ENCODE measurements at places on chromosomes 12 and 14.

- DNase-seq, result no peak
Measured at GRCh38 chr14:95497561-95498011, 18.9 kb downstream of the SYNE3 start.

GRCh38 chr12:132479938-132480622 lies 9.9 kb upstream of the FBRSL1 start:
- DNase-seq, result no peak

DNA sequence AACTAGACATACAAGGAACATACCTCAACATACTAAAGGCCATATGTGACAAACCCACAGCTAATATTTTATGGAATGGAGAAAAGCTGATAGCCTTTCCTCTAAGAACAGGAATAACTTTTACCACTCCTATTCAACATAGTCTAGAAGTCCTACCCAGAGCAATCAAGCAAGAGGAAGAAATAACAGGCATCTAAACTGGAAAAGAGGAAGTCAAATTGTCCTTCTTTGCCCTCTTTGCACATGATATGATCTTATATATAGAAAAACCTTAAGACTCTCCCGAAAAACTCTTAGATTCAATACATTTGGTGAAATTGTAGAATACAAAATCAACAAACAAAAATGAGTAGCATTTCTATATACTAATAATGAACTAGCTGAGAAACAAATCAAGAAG lies 110.0 kb downstream of the ATP23 start:
- no peak for DNase-seq

GRCh38 chr14:24838945-24839616 lies 205.1 kb upstream of the GZMB start:
- peak; percentile 50 for DNase-seq

- no peak for DNase-seq
Measured at GRCh38 chr12:122651520-122652224, 51.5 kb downstream of the HCAR2 start.

- DNase-seq, result no peak
Measured at GRCh38 chr12:77115471-77115870, 50.1 kb upstream of the E2F7 start.

GRCh38 chr14:99779751-99780150 lies 13.5 kb upstream of the EML1 start:
- DNase-seq, result peak; percentile 69

DNA sequence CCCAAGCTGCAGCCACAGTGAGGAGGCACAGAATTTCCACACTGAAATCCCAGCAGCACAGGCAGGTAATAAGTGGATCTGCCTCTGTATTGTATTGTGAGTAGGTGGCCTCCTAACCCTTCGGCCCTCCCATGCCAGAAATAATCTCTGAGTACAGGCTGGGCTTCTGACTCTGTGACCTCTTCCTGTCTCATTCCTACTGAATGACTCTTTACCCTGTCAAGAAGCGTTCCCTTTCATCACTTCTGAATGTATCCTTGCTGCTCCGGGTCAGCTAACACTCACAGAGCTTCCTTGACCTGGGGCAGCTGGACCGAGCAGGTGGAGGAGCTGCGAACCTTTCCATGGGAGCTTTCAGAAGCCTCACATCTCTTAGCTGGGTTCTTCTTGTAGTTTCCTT lies 119.6 kb downstream of the SLC8A3 start:
- DNase-seq, result no peak

DNA sequence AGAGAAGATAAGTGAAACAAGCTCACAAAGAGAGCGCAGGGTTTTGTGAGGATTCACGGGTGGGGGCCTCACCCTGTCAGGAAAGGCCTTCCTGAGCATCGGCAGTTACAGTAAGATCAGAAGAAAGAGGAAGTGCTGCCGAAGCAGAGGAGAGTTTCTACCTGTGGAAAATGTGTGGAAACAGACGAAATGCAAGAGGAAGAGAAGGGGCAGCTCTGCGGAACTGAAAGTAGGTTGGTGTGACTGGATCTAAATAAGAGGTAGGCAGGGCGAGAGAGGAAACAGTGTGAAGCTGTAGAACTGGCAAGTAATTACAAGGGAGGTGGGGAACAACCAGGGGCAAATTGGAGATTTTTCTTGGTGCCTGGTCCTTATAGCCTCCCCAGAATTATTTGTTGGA lies 2.6 kb downstream of the GPR68 start:
- DNase-seq, result no peak

- DNase-seq, result peak; percentile 71
Measured at GRCh38 chr12:69157023-69157655, 82.2 kb upstream of the CPSF6 start.

DNA sequence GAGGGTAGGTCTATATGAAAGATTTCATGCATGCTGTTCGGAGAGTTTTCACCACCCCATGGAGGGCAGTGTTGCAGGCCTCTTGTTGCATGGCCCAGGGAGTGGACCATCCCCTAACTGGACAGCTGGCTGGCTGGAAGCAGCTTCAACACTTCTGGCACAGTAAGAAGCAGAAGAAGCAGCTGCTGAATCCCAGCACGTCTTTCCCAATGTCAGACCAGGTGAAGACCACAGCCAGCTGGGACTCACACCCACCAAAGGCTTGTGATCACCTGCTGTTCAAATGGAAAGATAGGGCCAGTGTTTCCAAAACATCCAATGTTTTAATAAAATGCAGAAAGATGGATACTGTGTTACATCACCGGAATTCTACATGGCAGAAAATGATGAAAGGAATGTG lies 1423.6 kb downstream of the AACS start:
- no peak for DNase-seq

DNA sequence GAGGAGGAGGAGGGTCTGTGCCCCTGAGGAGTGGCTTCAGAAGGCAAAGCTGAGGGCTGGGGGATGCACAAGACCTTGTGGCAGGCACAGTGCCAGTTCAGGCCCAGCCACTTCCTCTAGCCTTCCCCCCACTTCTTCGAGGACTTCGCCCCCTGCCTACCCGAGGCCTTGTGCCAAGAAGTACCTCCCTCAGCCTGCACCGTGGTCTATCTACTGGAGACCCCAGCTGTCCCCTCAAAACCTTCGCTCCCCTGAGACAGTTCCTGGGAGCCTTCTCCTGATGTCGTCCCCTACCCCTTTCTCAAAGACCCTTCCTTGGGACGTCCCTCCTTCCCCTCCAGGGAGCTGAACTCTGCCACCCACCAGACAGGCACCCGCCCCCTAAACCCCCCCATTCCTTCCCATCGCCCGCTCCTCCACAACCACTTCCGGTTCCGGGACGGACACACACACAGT lies 604 bp downstream of the ZNF384 start:
- DNase-seq, result peak; percentile 37

- DNase-seq, result no peak
Measured at GRCh38 chr14:64620910-64621309, 71.1 kb downstream of the PPP1R36 start.

GRCh38 chr14:69666690-69667211 lies 55.4 kb downstream of the SUSD6 start:
- DNase-seq, result peak; percentile 79

DNA sequence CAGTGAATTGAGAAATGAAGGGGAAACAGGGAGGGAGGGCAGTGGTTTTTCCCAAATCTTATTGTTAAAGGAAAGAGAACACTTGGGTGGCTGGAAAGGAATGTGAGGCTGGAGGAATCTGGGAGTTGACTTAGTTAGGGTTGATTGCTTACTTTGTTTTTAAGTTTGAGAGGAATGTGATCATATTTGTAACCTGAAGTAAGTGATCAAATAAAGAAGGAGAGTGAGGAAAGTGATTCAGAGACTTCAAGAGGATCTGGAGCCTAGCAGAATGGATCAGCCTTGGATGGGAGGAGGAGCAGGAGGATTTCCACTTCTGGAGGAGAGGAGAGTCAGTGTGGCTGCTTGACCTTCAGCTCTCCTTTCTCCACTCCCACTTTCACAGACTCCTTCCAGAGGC lies 6.0 kb upstream of the LRP6 start:
- peak; percentile 61 for DNase-seq

- no peak for DNase-seq
Measured at GRCh38 chr12:42969355-42969754, 379.8 kb upstream of the PRICKLE1 start.

DNA sequence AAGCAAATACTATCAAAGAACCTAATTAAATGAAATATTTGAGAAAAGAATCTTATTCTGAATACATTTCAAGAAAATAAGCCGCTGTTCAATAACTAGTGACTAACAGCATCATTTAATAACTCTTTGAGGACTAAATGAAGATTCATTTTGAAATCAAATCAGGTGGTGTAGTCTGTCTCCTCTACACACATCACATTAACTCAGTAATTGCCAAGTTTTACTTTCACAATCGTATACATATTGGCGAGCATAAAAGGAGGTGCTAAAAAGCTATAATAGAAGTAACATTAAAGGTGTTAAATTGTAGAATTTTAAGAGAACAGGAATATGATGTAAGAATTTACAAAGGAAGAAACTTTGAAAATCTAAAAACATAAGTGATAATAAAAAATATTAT lies 185.1 kb downstream of the MDGA2 start:
- no peak for DNase-seq

DNA sequence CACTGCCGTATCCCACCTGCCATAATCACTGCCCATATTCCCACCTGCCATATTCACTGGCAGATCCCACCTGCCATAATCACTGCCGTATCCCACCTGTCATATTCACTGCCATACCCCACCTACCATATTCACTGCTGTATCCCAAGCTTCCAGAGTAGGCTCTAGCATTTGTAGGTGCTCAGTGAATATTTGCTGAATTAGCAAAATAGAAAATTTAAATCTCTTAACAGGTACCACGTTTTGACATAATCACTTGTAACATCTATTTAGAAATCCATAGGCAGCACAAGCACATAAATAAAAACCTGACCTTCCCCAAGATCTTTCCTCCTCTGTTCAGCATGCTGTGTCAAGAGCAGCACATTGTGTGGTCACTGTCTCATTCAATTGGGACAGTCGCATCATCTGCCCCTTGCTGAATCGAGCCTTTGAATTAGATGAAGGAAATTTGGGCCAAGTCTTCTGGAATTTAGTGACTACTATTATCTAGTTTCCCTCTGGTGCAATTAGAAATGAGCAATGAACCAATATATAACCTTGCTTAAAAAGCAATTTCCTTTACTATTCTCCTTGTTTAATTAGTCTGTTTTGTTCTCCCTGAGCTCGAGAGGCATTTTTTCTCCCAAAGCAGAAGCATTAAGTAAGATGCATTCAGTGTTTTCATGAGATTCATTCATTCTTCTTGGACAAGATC lies 144.9 kb upstream of the FGD4 start:
- DNase-seq, result no peak

GRCh38 chr12:13588574-13588973 lies 392.0 kb downstream of the EMP1 start:
- DNase-seq, result no peak

DNA sequence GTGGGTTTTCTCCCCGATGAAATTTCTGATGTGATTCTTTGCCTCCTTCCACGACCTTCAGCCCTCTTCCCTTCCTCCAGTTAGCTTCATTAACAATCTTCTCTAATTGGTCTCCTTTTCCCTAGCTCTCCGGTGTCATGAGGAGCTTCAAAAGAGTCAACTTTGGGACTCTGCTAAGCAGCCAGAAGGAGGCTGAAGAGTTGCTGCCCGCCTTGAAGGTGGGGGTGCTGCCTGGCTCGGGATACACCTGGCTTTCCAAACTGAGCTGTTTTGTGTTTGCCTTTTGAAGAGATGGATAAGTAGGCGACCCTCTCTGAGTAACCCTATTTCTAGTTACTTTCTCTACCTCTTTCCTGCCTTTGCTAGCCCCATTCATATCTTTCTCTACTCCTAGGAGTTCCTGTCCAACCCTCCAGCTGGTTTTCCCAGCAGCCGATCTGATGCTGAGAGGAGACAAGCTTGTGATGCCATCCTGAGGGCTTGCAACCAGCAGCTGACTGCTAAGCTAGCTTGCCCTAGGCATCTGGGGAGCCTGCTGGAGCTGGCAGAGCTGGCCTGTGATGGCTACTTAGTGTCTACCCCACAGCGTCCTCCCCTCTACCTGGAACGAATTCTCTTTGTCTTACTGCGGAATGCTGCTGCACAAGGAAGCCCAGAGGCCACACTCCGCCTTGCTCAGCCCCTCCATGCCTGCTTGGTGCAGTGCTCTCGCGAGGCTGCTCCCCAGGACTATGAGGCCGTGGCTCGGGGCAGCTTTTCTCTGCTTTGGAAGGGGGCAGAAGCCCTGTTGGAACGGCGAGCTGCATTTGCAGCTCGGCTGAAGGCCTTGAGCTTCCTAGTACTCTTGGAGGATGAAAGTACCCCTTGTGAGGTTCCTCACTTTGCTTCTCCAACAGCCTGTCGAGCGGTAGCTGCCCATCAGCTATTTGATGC lies 797 bp downstream of the ESPL1 start:
- DNase-seq, result no peak

DNA sequence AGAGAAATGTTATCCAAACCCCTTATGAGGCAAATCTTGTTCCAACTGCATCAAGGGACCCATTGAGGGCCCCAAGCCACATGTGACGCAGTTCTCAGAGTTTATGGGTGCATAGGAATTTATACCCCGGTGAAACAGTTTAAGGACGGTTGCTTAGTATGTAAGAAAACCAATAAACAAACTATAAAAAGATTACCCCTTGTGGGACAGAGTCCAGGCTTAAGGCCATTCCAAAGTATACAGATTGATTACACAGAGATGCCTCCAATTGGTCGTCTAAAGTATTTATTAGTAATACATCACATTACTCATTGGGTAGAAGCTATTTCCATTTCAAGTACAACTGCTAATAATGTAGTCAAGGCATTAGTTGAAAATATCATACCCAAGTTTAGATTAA lies 885.0 kb upstream of the MDGA2 start:
- DNase-seq, result no peak

- DNase-seq, result peak; percentile 94
Measured at GRCh38 chr12:107685360-107686248, at the start of gene PWP1. PWP1 (plus strand) TSS chr12:107685799; CDS start chr12:107685900, 101 bp downstream.

- DNase-seq, result no peak
Measured at GRCh38 chr12:94073441-94074051, 74.8 kb upstream of the PLXNC1 start.

DNA sequence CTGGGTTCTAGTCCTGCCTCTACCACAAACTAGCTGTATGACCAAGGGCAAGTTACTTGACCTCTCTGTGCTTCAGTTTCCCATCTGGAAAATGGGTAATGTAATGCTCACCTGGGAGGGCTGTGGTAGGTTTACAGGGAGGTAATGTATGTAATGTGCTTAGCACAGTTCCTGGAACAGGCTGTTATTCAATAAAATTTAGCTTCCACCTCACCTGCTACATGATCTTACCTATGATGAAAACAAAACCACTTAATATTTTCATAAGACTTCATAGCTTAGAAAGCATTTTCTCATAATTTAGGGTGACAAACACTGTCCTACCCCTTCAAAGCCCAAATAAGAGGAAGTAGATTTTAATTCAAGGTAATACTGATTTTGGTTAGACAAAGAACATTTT lies 530.6 kb downstream of the FUT8 start:
- no peak for DNase-seq

DNA sequence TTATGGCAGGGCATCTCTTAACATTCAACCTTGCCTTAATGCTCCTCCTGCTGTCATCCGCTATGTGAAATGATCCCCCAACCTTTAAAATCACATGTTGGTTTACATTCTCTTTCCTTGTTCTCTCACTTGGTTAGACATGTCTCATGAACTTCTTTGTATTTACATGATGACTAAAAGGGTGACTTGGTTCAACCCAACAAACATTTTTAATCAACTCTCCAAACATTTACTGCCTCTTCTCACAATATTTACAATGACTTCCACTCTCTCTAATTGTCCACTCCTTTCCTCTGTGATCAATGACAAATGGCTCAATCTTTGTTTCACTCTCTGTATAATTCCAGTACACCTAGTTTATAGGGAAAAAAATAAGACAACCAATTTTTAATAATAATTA lies 506.1 kb downstream of the NELL2 start:
- DNase-seq, result no peak

All from fibroblast of skin of right quadriceps (primary cell).